ENCODE measurements at places on chromosomes 13 and 19.

- no peak for DNase-seq
Measured at GRCh38 chr13:40126306-40127085, 471.0 kb downstream of the COG6 start.

DNA sequence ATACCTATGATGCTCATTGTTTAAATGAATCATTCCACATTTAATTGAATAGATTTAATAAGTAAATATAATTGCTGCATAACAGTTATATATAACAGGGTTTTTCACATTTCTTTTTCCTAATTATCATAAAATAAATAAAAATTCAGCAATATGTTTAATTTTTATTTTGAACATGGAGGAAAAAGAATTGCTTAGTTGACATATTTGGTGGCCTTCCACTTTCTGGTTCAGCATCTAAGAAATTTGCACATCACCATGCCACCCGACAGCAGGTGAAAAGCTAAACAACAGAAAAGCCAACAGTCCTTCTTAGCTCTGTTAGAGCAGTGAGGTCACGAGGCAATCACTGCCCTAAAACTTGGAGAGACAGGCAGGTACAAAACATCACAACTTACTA lies 790.2 kb downstream of the GPC5 start:
- no peak for DNase-seq

DNA sequence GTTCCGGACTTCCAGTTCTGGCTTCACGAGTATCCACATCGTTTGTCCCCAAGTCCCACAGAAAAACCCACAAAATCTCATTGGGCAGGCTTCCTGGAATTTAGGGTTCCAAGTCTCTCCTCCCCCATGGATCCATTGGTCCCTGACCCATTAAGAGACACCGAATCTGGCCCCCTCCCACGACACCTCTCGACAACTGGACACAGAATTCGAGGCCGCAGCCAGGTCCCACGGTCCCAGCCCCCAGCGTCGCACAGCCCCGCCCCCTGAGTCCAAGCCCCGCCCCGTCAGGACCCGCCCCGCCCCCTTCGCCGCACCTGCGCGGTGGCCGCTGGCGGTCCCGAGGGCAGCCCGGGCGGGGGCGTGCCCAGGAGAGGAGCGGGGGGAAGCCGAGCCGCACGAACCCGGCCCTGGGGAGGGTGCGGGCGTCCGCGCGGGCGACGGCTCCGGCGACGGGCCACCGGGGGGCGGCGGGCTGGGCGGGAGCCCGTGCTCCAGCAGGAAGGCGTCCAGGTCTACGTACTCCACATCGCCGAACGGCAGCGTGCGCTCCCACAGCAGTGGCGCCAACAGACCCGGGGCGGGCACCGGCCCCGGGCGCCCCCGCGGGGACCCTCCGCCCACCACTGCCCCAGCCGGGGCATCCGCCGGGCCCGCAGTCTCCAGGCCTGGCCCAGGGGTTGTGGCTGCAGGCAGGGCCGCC lies 1.8 kb downstream of the DBP start:
- peak; percentile 62 for DNase-seq

- no peak for DNase-seq
Measured at GRCh38 chr13:49348751-49349150, 95.1 kb downstream of the CAB39L start.

GRCh38 chr19:53947624-53948023 lies 15.1 kb upstream of the CACNG8 start:
- no peak for DNase-seq

All from tibial artery (tissue), 4 donors.